ENCODE measurements at places on chromosomes 6 and 20.

DNA sequence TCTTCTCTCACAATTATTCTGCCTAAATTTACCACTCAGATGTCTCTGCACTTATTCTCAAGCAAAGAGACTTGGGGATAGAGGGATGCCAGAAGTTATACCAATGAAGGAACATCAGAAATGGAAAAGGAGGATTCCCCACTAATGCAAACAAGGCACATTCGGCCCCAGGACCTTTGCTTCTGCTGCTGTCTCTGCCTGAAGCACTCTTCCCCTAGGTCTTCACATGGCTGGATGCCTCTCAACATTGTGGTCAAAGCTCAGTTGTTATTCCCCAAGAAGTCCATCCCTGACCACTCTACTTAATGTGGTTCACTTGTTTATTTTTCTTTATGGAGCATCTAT lies 508.7 kb downstream of the DOK5 start:
- DNase-seq = no peak

DNA sequence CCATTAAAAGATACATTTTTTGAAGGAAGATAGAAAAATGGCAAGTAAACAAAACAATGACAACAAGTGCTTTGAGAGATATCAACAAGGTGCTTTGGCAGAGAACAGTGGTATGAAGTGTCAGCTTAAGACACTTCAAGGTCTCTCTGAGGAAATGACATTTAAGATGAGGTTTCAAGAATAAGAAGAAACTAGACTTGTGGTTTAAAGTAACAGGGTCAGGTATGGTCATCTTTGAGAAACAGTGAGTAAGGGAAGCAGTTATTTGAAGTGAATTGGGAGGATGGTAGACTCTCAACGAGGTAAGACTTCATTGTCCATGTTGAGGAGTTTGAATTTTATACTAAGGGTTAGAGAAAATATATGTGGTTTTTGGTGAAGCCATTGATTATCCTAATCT lies 77.8 kb downstream of the SYCP2L start:
- DNase-seq = no peak

- DNase-seq = no peak
Observed at GRCh38 chr6:144471986-144472385, 186.9 kb downstream of the UTRN start.

- DNase-seq = peak; percentile 25
Observed at GRCh38 chr6:111361648-111362047, 121.4 kb downstream of the REV3L start.

GRCh38 chr6:85130743-85131142 lies 319.1 kb upstream of the NT5E start:
- no peak for DNase-seq

- peak; percentile 39 for DNase-seq
Observed at GRCh38 chr20:4090756-4091489, 75.6 kb upstream of the RNF24 start.

- DNase-seq = peak; percentile 1
Observed at GRCh38 chr6:128070406-128070805, 169.5 kb upstream of the THEMIS start.

DNA sequence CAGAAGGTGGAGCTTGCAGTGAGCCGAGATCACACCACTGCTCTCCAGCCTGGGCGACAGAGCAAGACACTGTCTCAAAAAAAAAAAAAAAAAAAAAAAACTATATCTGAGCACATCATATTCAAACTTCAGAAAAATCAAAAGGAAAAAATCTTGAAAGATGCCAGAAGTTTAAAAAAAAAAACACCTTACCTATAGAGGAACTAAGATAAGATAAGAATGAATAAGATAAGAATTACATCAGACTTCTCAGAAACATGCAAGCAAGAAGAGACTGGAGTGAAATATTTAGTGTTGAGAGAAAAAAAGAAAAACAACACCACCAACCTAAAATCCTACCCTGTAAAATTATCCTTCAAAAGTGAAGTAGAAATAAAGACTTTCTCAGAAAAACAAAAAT lies 116.8 kb upstream of the ARID1B start:
- DNase-seq = no peak

GRCh38 chr6:170293341-170294231 lies 2.7 kb upstream of the DLL1 start:
- DNase-seq = no peak

DNA sequence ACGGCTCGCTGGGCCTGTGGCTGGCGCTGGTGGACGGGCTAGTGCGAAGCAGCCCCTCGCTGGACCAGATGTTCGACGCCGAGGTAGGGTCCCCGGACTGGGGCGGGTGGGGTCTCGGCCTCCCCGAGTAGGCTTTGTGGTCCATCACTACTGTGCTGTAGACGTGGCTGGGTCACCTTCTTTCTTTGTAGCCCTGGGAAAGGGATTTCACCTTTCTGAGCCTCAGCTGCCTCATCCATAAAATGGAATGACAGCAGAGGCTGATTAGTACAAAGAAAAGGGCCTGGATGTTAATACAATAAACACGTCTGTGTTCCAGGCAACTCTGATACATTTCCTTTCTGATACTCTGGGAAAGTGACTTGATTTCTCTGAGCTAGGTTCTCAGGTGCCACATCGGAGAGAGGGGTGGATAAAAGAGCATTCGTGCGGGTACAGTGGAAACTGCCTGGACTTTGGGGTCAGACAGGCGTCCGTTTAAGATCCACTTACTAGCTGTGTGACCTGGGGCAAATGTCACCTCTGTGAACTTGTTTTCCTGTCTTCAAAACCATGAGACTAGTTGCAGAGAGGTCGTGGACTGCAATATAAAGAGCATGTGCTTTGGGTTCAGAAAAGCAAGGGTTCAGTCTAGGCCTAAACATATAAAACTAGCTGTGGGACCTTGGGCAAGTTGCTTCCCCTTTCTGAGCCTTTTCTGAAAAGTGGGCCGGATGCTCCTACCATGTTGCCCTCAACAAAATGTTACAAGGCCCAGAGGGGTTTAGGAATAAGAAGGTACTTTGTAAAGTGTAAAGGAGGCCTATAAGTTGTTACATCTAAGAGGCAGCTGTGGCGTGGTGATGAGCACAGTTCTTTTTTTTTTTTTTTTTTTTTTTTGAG lies 896 bp downstream of the SYS1 start:
- DNase-seq = no peak

DNA sequence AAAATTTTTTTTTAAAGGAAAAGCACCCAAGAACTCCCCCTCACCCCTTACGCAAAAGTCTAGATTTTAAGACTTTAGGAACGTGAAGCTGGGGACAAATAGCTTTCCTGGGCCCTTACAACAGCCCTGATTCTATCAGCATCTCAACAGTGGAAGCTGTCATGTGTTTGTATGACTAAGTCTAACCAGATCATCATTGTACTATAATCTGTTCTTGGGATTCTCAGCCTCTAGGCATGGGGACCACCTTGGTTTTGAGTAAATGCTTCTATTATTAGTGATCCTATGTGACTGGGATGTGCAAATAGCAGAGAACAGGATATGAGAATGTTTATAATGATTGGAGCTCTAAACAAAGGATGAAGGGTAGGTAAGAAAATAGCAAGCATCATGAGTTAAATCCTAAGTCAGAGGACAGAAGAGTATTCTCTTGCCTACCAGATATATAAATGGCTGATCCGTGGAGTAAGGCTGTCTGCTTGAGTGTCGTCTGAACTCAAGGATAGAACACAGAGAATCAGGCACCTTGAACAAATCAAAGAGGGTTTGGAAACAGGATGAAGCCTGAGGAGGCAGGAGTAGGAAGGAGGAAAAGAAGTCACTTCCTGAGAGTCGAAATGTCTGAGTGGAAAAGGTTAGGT lies 105.7 kb upstream of the FAM184A start:
- no peak for DNase-seq

- no peak for DNase-seq
Observed at GRCh38 chr6:139600919-139601475, 226.5 kb upstream of the CITED2 start.

GRCh38 chr6:47000842-47001241 lies 41.3 kb downstream of the ADGRF1 start:
- DNase-seq = no peak

- no peak for DNase-seq
Observed at GRCh38 chr6:144548536-144548935, 263.4 kb downstream of the UTRN start.

DNA sequence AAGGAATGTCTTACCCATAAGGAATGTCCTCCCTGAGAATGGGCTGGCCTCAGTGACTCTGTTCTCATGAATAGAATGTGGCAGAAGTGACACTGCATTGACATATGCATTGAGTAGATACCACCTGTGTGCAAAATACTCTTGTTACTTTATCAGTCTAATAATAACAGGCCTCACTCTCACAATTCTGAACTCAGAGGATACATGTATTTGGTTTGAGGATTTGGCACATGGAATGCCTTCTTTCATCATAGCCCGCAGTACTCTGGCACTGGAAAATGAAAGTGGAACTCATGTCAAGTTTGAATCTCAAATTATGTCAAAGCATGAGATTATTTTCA lies 52.9 kb upstream of the PLCB4 start:
- DNase-seq = no peak

DNA sequence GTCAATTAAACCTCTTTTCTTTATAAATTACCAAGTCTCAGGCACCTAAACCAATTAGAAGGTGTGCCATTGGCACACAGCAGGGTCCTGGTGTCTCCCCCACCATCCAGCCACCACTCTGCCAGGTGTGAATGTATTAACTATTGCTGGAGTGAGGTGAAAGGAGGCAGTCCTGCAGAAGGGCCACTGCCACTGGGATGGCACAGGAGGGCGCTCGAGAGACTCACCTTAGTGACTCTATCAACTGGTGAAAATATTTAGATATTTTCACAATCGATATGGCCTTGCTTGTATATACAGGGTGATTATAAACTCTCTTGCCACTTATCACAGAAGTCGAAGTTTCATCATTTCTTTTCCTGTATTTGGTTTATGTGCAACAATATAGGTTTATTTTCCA lies 145.6 kb upstream of the ESR1 start:
- DNase-seq = no peak

- DNase-seq = no peak
Observed at GRCh38 chr6:41570259-41570615, 24.1 kb downstream of the FOXP4 start.

GRCh38 chr20:10555865-10556308 lies 117.9 kb downstream of the JAG1 start:
- peak; percentile 34 for DNase-seq

DNA sequence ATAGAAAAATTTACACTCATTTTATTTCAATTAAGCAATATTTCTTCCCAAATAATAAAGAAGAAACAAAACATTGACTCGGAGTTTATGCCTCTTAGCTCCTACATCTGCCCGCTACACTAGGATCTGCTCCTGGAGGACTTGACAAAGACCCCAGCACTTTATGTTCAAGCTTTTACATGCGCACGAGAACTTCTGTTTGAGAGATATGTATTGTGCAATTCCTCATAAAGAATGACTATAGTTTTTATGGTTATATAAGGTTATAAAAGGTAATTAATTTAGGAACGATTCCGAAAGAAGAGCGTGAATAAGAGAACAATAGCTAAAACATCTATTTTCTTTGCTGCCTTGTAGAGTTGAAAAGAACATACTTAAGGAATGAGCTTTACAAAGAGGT lies 12.4 kb upstream of the RALY start:
- no peak for DNase-seq

GRCh38 chr6:22637782-22638181 lies 68.4 kb downstream of the HDGFL1 start:
- DNase-seq = no peak

DNA sequence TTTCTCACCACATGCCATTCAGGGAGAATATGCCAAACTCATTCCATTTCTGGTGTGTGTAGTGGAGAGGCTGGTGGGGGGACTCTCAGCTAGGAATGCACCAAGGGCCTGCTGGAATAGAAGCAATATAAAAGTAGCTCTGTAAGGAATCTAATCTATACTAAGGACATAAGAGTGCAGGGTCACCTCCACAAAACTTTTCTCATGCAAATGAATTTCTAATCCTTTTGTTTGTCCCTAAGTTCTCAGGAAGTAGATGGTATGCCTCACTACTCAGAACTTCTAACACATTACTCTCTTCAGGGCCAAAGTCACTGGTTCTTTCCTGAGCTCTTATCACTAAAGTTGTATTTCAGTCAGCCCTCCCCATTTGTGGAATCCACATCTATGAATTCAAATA lies 427.2 kb downstream of the C6orf118 start:
- no peak for DNase-seq

GRCh38 chr6:11430036-11430435 lies 107.5 kb upstream of the TMEM170B start:
- no peak for DNase-seq

DNA sequence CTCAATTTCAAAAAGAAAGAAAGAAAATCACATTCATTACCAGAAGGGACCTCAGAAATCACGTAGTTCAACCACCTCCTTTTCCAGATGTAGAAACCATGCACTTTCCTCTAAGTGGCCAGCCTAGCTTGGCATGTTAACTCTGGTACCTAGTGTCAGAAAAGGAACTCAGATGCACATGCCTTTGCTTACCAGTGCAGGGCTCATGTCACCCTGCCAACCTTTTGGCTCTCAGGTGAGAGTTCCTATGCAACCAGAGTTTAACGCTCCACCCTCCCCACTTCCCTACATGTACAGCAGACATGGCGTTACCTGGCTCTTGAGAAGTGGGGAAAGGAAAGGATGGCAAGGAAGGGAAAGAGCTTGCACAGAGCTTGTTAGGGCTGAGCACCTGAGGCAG lies 16.3 kb upstream of the IL17F start:
- DNase-seq = no peak

DNA sequence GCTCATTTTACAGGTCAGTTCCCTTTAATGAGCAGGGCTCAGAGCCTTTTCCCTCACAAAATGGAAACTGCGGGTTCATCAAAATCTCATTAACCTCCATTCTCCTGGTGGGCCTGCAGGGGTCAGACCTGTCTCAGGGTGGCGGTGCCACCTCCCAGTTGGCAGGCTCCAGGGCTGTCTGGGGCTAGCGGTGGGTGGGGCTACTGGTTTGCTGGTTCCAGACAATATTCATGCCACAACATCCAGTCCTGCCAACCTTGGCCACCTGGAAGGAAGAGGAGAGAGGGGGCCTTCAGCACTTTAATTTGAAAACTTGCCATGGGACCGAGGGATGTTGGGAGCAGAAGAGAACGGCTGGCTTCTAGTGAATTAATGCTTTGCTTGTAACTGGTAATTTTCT lies 41.9 kb upstream of the CTNNBL1 start:
- peak; percentile 78 for DNase-seq

- DNase-seq = peak; percentile 80
Observed at GRCh38 chr6:11772109-11772825, 6.3 kb downstream of the ADTRP start.

- peak; percentile 25 for DNase-seq
Observed at GRCh38 chr20:21173485-21173884, 47.6 kb downstream of the KIZ start.
